ENCODE measurements at places on chromosomes 5 and 9. TPM values are rescaled to one million over a fixed set of nuclear protein-coding genes. Genes with fewer than 3 reads are reported as not detected.

The SMU1 gene
- total RNA-seq = 15.2 TPM

The S1PR3 gene
- 27.5 TPM for total RNA-seq

The AQP3 gene
- 16.3 TPM for total RNA-seq

The CD72 gene
- 0.89 TPM for total RNA-seq

The HTR1A gene
- not detected for total RNA-seq

The BNIP1 gene
- total RNA-seq = 10.0 TPM

The DCP2 gene
- 18.1 TPM for total RNA-seq

The GDF9 gene
- total RNA-seq = 0.24 TPM

The IFNK gene
- total RNA-seq = not detected

The RLN2 gene
- not detected for total RNA-seq

The KCNV2 gene
- not detected for total RNA-seq

The PDGFRB gene
- 57.2 TPM for total RNA-seq

The NME5 gene
- total RNA-seq = 3.9 TPM

The FOXD4L6 gene
- total RNA-seq = not detected

The PCSK1 gene
- 0.05 TPM for total RNA-seq

The SNX2 gene
- 41.4 TPM for total RNA-seq

The ANXA2R gene
- 0.84 TPM for total RNA-seq

The SPAAR gene
- 9.6 TPM for total RNA-seq

The FST gene
- total RNA-seq = 10.6 TPM

The SGTB gene
- 4.3 TPM for total RNA-seq

The GPR151 gene
- total RNA-seq = not detected

The PCDHA9 gene
- total RNA-seq = not detected

The SPATA31A3 gene
- total RNA-seq = not detected

The THG1L gene
- total RNA-seq = 3.9 TPM

The MYMK gene
- not detected for total RNA-seq

The SLC6A19 gene
- not detected for total RNA-seq

The JADE2 gene
- 24.6 TPM for total RNA-seq

The PRLR gene
- total RNA-seq = 0.38 TPM

The PCSK5 gene
- total RNA-seq = 4.5 TPM

The PCDHB12 gene
- total RNA-seq = 1.3 TPM

The NMUR2 gene
- 0.14 TPM for total RNA-seq

The NR2F1 gene
- total RNA-seq = 1.3 TPM

The LECT2 gene
- total RNA-seq = not detected

The CFAP77 gene
- total RNA-seq = 2.9 TPM

The ST8SIA4 gene
- 3.4 TPM for total RNA-seq

The ARHGEF37 gene
- total RNA-seq = 32.2 TPM

The CCDC180 gene
- total RNA-seq = 1.7 TPM

The DNAJC21 gene
- total RNA-seq = 55.5 TPM

The CTSL gene
- 140 TPM for total RNA-seq

The DDX4 gene
- total RNA-seq = not detected

The PCDHGA10 gene
- total RNA-seq = 4.1 TPM

The CBY3 gene
- total RNA-seq = not detected

The INSYN2B gene
- total RNA-seq = 0.87 TPM

The SLC34A1 gene
- total RNA-seq = not detected

The CDKN2B-AS1 gene
- not detected for total RNA-seq

The PPP1R26 gene
- total RNA-seq = 18.5 TPM

The COL27A1 gene
- total RNA-seq = 9.8 TPM

The TRPM6 gene
- total RNA-seq = 0.27 TPM

The LCN10 gene
- 11.3 TPM for total RNA-seq

The NUTM2F gene
- total RNA-seq = not detected

The STING1 gene
- 47.2 TPM for total RNA-seq

The SPATA31C1 gene
- total RNA-seq = not detected

The GNA14 gene
- total RNA-seq = 2.6 TPM

The SMC2 gene
- total RNA-seq = 9.0 TPM

The AK8 gene
- total RNA-seq = not detected
